ENCODE measurements at places on chromosomes 13 and 19. TPM values are rescaled to one million over a fixed set of nuclear protein-coding genes. Genes with fewer than 3 reads are reported as not detected.

Gene ZNF837
- total RNA-seq: 0.54 TPM

Gene ATP4B
- not detected for total RNA-seq

Gene ZNF234
- total RNA-seq: 9.6 TPM

Gene CABP5
- total RNA-seq: not detected

Gene ZNF534
- total RNA-seq: 0.73 TPM

Gene PSG6
- total RNA-seq: not detected

Gene ATP4A
- not detected for total RNA-seq

Gene MEIS3
- 3.7 TPM for total RNA-seq

Gene CELF5
- total RNA-seq: not detected

Gene JUND
- total RNA-seq: 140 TPM

Gene FUT1
- 1.6 TPM for total RNA-seq

Gene C19orf38
- 0.32 TPM for total RNA-seq

Gene ZNF112
- total RNA-seq: 3.8 TPM

Gene NLRP5
- not detected for total RNA-seq

Measured in cardiac septum (tissue), 1 donor.